NB4 (cell line): ENCODE measurements at places on chromosomes 2 and 18.

GRCh38 chr2:183678908-183679307 lies 554.7 kb downstream of the NUP35 start:
- DNase-seq = no peak

DNA sequence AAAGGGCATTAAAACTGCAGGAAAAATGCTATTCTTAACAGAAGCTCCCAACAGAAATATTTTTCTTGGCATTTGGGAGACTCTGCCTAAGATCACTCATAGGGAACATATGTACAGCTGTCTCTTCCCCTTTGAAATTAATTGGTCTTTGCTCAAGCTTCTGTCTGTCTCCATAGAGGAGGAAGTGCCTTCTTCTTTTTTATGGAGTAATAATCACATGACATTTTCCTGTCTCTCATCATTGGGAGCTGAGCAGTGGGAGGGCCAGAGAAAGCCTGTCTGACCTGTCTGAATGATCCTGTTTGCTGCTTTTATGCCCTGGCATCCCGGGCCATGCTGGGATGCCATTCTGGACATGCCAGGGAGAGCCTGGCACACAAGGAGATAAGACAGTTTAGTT lies 145.6 kb downstream of the AQP4 start:
- peak; percentile 63 for DNase-seq

- DNase-seq = no peak
These were observed 139.6 kb upstream of the PELI1 start for GRCh38 chr2:64283641-64284361.

DNA sequence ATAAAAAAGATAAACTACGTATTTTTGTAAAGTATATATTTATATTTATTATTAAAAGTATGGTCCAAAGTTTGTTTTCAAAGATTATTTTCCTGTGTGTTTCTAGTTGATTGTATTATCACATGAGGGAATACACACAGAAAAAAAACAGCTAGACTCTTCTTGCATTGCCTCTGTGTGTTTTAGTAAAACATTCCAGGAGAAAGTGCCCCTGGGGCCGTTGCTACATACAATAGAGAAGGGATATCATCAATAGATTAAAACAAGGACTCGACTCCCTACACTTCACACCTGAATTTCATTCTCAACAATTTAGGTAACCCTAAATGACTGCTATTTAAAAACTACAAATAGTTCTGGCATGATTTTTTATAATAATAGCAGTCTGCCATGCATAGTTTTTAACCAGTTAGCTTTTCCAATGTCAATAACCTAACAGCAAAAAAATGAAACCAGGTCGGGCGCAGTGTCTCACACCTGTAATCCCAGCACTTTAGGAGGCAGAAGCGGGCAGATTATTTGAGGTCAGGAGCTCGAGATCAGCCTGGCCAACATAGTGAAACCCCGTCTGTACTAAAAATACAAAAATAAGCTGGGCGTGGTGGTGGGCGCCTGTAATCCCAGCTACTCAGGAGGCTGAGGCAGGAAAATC lies 171.3 kb downstream of the DNAH6 start:
- DNase-seq = no peak

DNA sequence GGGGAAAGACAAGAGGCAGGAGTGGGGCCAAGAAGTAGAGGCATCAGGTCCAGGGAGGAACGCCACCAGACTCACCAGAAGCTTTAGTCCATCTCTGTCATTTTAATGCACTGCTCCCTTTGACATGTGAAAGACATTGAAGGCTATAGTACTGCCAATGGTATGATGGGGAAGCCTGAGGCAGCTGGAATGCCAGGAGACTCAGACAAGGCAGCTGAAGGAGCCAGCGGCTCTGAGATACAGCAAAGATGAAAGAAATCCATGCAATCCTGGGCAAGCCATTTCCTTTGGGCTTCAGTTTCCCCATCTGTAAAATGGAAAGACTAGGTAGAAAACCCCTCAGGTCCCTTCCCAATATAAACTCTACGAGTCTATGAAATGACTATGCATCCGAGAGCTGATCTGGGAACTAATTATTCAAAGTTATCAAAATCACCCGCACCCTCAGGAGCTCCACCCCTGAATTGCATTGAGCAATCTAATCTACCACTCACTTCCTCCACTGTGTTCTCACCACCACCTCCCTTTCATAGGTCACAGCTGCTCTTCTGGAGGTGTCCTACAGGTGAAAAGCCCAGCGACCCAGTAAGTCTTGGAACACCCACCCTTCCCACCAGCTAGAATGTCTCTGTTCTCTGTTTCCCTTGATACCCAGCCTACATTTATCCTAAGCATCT lies 3.1 kb downstream of the CXCR2 start:
- DNase-seq = peak; percentile 29

- DNase-seq = no peak
These were observed 34.7 kb upstream of the IL1RL1 start for GRCh38 chr2:102276549-102277201.

DNA sequence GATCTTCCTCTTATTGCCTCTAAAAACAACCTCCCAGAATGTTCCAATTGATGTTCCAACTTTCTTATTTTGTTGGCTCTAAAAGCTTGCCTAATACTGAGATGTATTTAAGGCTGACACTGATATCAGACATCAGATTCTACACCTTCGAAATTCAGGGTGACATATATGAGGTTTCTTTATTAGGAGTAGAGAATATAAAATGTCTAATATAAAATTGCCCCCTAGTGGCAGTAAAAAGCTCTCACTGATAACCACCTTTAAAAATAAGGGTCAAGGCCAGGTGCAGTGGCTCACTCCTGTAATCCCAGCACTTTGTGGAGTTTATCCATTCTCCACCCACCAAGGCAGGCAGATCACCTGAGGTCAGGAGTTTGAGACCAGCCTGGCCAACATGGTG lies 789.7 kb upstream of the SLC39A10 start:
- DNase-seq = peak; percentile 18

GRCh38 chr18:25469489-25469888 lies 117.5 kb upstream of the ZNF521 start:
- no peak for DNase-seq

GRCh38 chr18:939166-939565 lies 34.5 kb downstream of the ADCYAP1 start:
- DNase-seq = no peak

DNA sequence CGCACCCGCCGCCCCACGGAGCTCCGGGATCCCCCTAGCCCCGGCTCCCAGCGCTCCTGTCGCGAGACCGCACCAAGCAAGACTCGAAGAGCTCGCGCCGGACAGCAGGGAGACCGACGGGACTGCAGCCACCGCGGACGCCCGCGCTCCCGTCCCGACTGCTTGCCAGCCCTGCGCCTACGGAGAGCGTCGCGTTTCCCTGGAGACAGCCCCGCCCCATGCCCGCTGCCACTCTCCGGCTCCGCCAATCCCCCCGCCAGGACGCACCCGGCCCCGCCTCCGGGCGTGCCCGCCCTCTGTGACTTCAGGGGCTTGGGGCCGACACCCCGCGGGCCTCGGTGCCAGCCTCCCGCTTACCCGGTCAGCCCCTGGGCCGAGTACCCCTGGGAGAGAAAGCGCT lies at the start of gene ANKMY1:
ANKMY1 (minus strand) TSS at position 181 of the 400 bp plus-strand sequence. CDS start 653 bp downstream, outside the sequence.
- no peak for DNase-seq

DNA sequence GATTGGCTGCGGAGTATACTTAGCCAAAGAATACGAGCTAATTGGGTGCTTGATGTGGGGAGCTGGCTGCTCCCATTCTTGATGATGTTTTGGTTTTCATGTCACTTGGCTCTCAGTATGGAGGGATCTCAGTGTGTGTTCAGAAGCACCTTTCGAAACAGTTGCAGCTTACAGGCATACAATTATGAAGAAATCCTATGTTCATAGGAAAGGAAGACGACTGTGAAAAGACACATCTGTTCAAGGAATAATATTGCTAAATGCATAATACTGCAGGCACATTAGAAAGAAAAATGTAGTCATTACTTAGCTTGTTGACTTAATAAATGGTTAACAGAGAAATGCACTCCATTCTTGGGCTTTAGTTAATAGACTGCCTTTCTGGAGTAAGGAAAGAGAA lies 4.1 kb downstream of the LRRC30 start:
- DNase-seq = no peak

- peak; percentile 68 for DNase-seq
These were observed 15.9 kb upstream of the C1QL2 start for GRCh38 chr2:119174216-119174992.

DNA sequence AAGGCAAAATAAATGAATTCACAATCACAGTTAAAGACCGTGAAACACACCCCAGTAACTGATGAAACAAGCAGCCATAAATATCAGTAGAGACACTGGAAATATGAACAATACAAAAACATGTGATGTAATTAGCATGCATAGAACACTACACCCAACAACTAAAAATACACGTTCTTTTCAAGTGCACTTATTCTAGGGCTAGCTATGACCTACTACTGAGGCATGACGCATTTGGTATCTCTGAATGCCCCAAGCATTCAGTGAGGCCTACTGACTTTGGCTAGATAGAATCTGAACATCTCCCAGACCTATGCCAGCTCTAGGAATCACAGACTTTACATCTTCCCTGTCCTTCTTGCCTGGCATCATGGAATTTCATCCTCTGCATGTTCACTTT lies 450.0 kb upstream of the ID2 start:
- no peak for DNase-seq

- DNase-seq = no peak
These were observed 592.7 kb upstream of the VRK2 start for GRCh38 chr2:57453945-57454344.

DNA sequence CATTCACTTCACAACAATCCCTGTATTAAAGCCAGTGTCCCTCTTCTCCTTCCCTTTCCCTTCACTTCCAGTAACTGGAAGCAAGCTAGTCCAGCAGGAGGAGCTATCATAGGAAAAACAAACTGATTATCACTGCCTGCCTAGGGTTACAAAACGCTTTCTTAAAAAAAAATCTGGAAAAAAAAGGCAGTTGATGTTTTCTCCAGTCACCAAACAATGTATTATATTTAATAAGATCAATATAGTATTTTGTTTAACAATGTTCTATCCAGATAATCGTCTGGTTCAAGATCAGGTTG lies 78.8 kb upstream of the ITGB6 start:
- no peak for DNase-seq

- no peak for DNase-seq
These were observed 73.6 kb downstream of the DDX1 start for GRCh38 chr2:15665067-15665942.
